ENCODE measurements at places on chromosomes 7 and 10.

DNA sequence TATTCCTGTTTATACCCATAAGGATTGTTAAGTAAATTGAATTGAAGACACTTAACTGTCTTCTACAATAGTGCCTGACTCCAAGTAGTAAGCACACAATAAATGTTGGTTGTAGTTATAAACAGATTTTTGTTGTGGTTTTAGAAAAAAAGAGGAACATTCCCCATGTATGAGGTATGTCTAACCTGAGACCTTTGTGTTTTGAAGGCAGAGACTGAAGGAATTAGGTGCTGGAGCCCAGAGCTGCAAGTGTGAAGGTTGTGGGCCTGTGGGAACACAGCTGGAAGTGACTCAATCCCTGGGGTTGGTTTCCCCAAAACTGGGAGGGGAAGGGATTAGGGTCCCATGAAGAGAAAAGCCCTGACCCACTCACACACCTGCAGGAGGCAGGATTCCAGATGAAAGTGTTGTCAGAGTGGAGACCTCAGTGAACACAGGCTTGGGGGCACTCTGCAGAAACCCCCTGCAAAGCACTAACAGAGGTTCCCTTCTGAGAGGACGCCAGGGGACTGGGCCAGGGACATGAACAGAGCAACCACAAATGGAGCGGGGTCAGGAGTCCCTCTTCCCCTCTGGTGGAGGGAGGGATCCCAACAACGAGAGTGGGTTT is 265.1 kb upstream of the KLF14 start:
- no peak for DNase-seq

- no peak for DNase-seq
Observed at GRCh38 chr10:70223728-70224127, 9.5 kb downstream of the PPA1 start.

GRCh38 chr7:22482503-22482902 is 17.5 kb downstream of the STEAP1B start:
- no peak for DNase-seq

DNA sequence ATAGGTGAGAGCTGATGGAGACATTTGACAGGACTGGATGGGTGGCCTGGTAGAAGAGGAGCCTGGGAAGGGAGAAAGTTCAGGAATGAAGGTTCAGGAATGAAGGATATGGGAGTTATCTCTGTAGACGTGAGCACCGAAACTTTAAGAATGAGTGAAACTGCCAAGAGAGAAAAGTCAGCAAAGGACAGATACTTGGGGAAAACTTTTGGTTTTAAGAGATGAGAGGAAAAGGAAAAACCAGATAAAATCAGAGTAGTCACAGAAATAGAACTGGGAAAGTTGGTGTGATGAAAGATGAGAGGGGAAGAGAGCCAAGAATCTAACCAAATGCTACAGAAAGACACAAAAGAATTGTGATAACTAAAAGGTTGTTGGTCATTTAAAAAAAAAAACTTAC is 88.9 kb downstream of the PRR15 start:
- no peak for DNase-seq

- DNase-seq, result no peak
Observed at GRCh38 chr10:59093461-59093860, 83.0 kb upstream of the PHYHIPL start.
